Fibroblast of lung (primary cell): ENCODE measurements at places on chromosomes 1 and 21.

DNA sequence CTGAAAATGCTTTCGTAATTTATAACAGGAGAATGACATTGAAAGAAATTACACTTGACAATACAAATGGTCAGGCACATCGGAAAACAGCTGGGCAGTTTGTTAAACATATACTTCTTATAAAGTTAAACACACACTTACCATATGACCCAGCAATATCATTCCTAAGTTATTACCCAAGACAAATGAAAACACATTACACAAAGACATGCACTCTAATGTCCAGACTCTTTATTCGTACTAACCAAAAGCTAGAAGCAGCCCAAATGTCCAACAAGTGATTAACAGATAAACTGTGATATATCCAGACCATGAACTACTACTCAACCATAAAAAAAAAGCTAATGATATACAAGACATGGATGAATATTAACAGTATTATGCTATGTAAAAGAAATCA, 8.5 kb downstream of the AKT3 start:
- peak; percentile 64 for DNase-seq

DNA sequence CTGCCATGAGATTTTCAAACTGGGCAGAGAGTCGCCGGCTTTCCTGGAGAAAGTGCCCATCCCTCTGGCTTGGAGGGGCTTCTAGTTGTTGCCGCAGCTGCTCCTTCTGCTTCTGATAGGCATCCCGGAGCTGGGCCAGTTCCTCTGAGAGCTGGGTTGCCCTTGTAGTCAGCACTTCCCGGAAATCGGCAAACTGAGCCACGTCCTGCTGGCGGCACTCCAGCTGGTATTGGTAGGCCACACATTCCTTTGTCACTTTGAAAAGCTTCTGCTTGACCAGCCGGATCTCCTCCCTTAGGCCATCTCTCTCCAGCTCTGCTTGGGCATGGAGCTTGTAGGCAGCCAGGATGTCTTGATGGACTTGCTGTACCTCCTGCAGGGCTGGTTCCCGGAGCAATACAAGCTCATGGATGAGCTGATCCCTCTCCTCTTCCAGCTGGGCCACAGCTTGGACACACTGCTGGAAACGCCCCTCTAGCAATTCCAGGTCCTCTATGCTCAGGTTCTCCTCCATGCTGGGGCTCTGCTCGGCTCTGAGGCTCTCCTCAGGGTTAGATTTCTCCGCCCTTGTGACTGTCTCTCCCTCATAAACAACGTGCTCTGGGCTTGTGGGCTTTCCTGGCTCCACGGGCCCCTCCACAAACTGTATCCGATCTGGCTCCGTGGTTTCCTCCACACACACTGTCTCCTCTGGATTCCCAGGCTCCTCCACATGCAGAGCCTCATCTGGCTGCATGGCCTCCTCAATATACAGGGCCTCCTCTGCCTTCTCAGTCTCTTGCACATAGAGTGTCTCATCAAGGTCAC, 7.3 kb downstream of the SYNC start:
- DNase-seq = peak; percentile 67

DNA sequence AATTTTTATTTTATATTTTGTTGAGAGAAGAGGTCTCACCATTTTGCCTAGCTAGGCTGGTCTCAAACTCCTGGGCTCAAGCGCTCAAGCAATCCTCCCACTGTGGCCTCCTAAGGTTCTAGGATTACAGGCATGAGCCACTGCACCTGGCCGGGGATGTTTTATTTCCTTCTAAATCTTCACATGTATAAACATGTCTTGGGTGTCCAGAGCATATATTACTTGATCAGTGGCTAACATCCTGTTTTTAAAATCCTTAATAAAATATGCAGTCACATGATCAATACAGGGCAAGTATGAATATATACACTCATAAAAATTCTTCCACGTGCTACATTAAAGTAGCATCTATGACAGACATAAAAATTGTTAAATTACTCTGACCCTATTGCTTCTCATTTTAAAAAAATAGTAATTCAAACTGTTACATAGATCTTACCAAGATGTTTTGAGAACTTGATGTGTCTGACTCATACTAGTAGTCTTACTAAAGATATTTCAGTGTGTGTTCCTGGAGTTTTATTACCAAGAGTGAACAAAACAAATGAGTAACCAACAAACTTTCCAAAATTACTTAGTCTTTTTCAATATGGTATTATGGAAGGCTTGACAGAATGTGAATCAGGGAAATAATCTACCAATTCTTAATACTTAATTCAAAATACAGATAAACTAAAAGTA, 222.5 kb downstream of the SLC45A1 start:
- peak; percentile 65 for DNase-seq

DNA sequence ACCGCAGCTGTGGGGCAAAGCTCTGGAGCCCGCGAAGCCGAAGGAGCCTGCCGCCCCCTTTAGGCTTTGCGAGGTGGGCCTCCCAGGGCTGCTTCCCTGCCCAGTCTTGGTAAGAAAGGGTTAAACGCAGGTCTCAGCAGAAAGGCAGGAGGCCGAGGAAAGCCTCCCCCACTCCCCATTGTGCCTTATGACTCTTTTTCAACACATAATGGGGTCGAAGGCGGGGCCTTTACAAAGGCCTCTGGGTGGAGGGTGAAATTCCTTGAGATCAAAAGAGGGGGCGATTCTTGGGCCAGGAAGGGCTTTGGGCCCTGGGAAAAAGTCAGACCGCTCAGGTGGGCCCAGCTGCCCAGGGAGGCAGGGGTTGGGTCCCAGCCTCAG, 880 bp downstream of the ALPL start:
- no peak for DNase-seq

- peak; percentile 18 for DNase-seq
Observed at GRCh38 chr1:226654046-226654667, 84.9 kb downstream of the ITPKB start.

DNA sequence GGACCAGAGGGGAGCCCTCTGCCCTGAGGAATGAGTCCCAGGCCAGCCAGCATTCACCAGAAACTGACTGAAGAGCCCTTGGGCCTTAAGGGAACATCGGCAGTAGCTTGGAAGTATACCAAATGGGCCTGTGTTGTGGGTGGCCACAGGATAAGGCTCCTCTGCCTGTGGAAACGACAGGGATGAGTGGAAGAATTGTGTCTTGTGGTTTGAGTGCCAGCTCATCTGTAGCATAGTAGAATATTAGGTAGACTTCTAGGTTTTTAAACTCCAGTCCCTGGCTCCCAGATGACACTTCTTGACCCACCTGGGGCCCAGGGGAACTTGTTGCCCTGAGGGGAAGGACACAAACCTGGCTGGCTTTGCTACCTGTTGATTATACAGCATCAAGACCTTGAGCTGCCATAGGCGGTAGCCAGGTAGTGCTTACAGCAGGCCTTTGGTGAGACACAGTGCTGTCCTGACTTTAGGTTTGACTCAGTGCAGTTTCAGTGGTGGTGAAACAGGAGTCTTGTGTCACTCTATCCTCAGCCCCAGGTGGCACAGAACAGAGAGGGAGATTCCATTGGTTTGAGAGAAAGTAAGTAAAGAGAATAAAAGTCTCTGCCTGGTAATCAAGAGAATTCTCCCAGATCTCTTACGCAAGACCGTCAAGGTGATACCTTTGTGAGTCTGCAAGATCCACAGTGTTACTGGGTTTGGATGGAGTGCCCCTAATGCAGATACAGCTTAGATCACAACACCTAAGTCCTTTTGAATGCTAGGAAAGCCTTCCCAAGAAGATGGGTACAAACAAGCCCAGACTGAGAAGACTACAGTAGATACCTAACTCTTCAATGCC, 50.2 kb downstream of the RABGAP1L start:
- no peak for DNase-seq

DNA sequence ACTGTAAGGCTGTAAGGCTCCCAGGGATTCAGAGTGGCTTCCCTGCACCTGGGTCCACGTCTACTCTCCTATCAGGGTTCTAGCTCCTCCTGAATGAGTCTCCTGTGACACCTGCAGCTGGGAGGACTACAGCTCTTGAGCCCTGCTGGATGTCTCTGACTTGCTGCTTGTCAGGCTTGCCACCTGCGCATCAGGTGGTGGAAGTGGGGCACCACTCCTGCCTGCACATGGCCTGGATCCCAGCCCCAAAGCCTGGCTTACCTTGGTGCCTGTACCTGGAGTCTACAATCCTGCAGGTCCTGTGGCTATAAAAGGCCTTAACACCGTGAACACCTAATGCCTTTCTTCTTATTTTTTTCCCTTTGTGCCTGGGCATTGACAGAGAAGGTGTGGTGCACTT, 82.2 kb downstream of the FAM78B start:
- DNase-seq = no peak

DNA sequence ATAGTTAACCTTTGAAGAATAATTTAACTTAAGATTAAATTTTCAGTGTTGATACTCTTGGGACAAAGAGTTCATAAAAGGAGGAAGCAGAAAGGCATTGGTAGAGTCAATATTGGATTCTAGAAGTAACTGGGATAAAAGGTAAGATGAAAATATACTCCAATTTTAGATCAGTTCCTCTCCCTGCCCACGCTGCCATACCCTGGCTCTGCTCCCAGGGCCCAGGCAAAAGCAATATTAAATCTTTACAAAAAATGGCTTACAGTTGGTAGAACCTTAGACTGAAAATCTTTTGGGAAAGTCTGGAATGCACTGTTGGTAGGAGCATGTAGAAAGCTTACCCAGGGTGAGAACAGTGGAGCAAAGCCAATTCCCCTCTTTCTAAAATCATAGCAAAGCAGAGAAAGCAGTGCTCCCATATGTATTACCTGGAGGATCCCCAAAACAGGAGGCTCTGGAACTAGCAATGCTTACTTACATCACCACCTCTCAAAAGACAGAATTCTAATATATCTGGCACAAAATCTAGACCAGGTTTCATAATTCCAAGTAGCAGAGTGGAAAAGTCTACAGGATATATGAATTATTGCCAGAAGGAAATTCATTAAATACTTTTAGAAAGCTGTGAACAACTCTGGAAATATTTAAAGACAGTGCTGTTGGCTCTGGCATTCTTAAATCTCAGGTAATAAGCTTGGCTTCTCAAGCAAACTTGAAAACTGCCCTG, 24.5 kb downstream of the KIAA0319L start:
- no peak for DNase-seq

DNA sequence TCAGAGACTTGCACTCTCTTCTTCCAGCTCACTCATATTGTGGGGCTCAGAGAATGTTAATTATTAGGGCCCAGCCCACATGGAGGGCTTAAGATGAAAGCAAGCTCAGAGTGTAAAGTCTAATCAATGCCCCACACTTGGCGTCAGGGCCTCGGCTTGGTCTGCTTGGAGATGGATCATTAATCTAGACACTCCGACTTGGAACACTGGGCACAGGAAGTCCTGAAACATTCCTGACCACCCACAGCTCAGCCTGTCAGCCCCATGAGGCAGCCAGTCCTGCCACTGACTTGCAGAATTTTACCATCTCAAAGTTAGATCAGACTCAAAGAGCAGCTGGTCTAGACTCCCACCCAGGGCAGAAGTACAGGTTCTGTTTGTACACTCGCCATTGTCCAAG, 69.8 kb upstream of the TRABD2B start:
- no peak for DNase-seq
